ENCODE measurements at places on chromosomes 13 and 19.
A peak's percentile ranks its signal among the peaks of the same experiment; 100 is the strongest.

- no peak for DNase-seq
Measured at GRCh38 chr13:73058432-73058735, 421 bp upstream of the KLF5 start.

GRCh38 chr19:1863328-1863637 lies at the start of gene KLF16:
Gene KLF16, minus strand, starts transcription at chr19:1863579. Its CDS starts 82 bp downstream, at chr19:1863497.
- no peak for DNase-seq

DNA sequence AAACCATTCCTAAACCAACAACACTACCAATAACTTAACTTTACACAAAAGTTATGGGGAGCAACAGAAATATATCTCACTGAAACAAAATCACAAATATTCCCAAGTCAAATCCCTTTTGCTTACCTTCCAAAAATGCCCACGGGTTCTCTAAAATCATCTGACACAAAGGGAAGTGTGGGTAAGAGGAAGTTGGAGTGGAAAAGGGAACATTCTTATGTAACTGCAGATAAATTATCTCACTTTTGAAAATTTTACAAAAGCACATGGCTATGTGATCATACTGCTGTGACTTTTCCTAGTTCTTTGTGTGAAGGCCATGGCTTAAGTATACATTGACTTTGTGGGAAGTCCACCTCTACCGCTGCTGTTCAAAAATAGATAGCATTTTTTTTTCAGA lies 350.5 kb downstream of the GPC6 start:
- no peak for DNase-seq

DNA sequence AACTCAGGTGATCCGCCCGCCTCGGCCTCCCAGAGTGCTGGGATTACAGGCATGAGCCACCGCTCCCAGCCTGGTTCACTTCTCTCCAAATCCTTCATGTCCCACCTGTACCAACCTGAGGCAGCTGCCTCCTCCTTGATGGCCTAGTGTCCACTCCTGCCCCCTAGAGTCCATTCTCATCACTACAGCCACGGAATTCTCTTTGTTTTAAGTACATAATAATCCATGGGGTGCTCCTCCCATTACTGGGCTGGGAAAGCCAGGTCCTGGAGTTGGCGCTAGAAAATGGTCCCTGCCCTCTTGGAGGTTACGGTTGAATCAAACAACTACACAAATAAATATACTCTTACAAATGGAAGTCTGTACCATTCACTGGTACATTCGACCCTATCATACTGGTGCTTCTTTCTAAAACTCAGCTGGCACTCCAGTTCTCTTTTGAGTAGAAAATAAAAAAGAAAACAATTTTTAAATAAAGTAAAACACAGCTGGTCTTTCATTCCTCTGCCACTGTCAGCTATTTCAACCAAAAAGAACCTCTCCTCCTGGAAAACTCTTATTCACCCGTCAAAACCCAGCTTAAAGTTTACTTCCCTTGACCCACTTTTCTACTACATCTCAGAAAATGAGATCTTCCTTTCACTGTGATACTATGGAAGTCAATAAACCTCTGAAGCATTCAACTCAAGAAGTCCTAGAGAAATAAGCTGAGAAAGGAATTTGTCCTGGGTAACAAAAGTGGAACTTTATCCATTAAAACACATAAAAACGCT lies 22.4 kb upstream of the ARHGEF18 start:
- DNase-seq = no peak

GRCh38 chr19:46635920-46636761 lies at the start of gene GNG8:
Gene GNG8, minus strand, starts transcription at chr19:46636202. Its CDS starts 1,520 bp downstream, at chr19:46634682.
- no peak for DNase-seq

DNA sequence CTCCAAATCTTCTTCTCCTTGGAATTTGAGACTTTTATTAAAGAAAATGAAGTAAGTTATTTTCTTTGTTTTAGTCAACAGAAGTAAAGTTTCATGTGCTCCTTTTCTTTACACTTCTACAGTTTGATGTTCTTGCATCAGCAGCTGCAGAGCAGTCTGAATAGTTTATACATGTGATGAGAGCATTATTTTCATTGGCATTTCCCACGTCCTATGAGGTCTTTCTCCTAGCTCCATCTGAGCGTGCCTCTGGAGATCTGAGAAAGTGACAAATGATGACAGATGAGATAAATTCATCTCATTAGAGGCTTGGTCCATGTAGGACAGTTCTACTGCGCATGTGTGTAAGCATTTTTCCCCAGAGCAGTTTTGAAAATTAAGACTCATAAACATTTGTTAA lies 1290.0 kb downstream of the UQCRFS1 start:
- DNase-seq = no peak

DNA sequence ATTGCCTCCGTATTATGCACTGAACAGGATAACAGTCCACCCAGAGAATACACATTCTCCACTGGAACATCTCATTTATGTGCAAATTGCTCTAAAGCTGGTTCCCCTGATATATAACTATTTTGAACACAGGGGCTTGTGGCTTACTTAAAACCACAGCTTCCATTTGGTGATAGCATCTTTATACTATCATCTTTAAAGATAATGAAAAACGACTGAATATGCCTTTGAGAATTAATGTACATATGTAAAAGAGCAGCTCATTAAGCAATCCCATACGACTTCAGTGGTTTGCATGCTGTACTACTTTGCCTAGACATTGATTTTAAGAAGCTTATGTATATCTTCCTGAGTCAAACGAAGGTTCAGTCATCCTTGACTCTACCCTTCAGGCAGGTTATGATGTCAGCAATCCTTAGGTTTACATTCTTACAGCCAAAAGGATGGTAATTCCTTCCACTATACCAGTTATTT lies 40.8 kb downstream of the BRD4 start:
- no peak for DNase-seq

DNA sequence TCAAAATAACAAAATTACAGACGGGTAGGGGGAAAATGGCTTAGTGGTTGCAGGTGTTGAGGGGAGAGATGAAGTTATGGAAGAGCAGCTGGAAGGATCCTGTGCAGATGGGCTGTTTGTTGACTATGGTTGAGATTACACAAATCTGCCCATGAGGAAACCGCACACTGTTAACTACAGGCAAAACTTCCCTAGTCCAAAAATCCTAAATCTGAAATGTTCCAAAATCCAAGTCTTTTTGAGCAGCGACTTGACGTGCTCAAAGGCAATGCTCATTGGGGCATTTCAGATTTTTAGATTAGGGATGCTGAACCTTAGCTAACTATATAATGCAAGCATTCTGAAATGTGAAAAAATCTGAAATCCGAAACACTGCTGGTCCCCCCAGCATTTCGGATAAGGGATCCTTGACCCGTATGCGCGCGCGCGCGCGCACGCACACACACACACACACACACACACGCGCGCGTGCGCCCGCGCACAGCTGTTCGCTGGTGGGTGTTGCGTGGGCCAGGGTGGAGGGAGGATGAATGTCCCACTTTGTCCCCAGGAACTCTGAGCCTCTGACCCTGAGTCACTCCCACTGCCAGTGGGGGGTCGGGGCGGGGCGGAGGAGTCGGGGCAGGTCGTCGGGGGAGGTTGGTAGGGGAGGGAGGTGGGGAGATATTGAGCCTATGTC lies 6.8 kb downstream of the F2RL3 start:
- peak; percentile 52 for DNase-seq

Data from right kidney (tissue), 9 donors.